Sigmoid colon (tissue), 7 donors: ENCODE measurements at places on chromosomes 3 and 15.

DNA sequence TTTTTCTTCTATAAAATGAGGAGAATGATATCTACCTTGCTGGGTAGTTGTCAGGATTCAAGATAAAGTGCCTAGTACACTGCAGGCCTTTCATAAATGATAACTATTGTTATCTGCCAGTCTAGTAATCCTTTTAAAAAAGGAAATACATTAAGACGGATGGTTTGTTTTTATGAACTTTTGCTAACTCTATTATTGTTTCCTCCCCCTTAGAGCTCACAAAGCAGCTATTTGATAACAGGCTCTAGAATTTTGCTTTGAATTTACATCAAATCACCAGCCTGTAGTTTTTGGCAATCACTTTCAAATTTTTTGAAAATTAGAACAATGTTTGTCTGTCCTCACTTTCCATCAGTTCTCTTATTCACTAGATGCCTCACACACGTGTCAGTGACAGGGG is 39.8 kb downstream of the BLM start:
- H3K27ac ChIP-seq, result no peak overlapping the region
- H3K36me3 ChIP-seq, result no peaks in the 10 kb centered on the region
- DNase-seq, result no peak
- no peaks in the 10 kb centered on the region for H3K27me3 ChIP-seq

GRCh38 chr3:193498215-193498614 is 56.5 kb downstream of the ATP13A4 start:
- H3K36me3 ChIP-seq, result no peaks in the 10 kb centered on the region
- no peak overlapping the region for H3K27ac ChIP-seq
- no peaks in the 10 kb centered on the region for H3K27me3 ChIP-seq
- no peak overlapping the region for H3K4me3 ChIP-seq
- H3K4me1 ChIP-seq, result no peaks in the 10 kb centered on the region

- no peak overlapping the region for H3K27ac ChIP-seq
- no peak overlapping the region for H3K4me3 ChIP-seq
- H3K36me3 ChIP-seq, result no peaks in the 10 kb centered on the region
- no peak for DNase-seq
- H3K27me3 ChIP-seq, result no peaks in the 10 kb centered on the region
Measured at GRCh38 chr3:194489736-194490612, 3.2 kb upstream of the ATP13A3 start.

DNA sequence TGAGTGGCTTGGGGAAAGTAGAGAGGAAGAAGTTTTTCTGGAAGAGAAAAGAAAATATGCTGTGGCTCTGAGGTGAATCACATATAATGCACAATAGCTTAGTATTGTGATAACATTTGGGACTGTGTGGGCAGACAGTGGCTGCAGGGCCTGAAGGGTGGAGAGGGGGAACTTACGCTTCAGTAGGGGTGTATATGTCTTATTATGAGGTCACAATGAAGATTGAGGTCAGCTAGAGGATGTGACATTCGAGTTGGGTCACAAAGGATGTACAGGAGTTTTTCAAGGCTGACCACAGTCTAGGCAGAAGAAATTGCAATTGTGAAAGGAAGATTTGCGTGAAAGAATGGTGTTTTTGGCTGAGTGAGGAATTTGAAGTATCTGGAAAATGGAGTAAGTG is 414.8 kb downstream of the LPP start:
- H3K4me1 ChIP-seq, result no peaks in the 10 kb centered on the region
- no peak overlapping the region for H3K27ac ChIP-seq
- H3K4me3 ChIP-seq, result no peak overlapping the region
- no peak for DNase-seq
- H3K36me3 ChIP-seq, result no peaks in the 10 kb centered on the region

DNA sequence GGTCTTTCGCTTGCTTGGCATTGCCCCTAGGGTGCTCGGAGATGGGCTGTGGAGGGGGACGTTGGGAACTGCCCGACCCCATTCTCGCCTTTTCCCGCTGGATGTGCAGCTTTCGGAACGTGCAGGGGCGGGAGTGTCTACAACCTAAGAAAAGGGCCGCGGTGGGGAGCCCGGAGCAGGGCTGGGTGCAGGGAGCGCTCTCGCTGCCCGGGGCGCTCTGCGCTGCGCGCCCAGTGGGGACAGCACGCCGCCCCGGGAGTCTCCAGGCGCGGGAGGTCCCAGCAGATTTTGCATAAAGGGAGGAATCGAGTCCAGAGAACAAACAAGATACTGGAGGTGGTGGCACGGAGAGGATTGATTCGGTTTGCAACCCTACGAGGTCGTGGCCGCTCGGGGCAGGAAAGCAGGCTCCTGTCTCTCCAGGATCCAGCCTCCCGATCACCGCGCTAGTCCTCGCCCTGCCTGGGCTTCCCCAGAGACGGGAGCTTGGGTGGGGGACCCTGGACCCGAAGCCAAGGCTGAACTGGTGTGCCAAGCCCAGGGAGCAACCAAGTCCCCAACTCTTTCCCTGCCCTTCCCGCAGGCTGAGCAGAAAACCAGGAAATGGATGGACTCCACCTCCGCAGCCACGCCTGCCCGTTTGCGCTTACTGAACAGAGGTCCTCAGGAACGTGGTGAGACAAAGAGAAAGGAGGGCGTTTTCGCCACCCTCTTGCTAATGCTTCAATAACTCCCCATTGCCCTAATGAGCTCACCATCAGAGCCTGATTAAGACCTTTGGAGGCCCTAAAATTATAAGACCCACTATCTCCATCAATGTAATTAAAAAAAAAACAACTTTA is 59.7 kb downstream of the NOX5 start:
- H3K4me3 ChIP-seq, result peak overlapping the region; percentile 20
- peaks cover 2% of the 10 kb centered on the region for H3K27me3 ChIP-seq
- peaks cover 15% of the 10 kb centered on the region for H3K4me1 ChIP-seq
- peak; percentile 69 for DNase-seq
- no peak overlapping the region for H3K27ac ChIP-seq

DNA sequence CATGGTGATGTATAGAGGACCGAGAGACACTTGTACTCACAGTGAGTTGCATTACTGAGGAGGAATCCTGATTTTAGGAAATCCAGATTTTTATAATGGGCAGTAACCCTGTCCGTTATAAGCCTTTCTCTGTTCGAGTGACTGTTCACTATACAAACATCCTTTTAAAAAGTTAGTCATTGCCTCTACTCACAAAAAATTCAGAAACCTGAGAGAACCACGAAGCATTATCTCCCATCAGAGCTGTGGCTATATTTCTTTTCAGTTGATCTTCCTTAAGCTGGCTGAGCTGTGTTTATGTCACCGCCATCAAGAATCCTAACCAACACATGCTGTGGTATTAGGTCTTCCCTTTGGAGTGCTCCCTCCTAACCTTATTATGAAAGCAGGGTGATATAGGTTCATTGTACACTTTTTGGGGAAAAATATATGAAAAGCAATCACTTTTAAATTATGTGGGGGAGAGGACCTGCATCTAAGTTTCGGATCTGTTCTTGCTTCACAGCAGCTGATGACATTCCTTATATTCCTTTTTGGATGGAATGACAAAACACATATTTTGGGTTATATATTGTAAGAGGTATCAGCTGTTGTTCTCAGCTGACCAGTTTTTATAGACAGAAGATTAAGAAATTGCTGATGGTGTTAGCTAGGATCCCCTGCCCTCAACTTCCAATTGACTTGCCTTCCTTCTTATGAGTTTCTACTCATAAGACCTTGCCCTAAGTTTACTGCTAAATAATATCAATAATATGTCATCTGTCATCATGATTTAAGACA is 465.9 kb upstream of the RASGRP1 start:
- H3K4me3 ChIP-seq, result no peak overlapping the region
- H3K27me3 ChIP-seq, result no peaks in the 10 kb centered on the region
- H3K36me3 ChIP-seq, result no peaks in the 10 kb centered on the region

- H3K36me3 ChIP-seq, result no peaks in the 10 kb centered on the region
- DNase-seq, result no peak
- no peak overlapping the region for H3K27ac ChIP-seq
Measured at GRCh38 chr15:92112711-92113110, 259.2 kb downstream of the SLCO3A1 start.

GRCh38 chr3:58102976-58103451 is 94.8 kb downstream of the FLNB start:
- peaks cover 10% of the 10 kb centered on the region for H3K36me3 ChIP-seq
- H3K27ac ChIP-seq, result peak overlapping the region; percentile 79
- H3K4me1 ChIP-seq, result peaks cover 33% of the 10 kb centered on the region
- no peak overlapping the region for H3K4me3 ChIP-seq

- no peaks in the 10 kb centered on the region for H3K27me3 ChIP-seq
- no peaks in the 10 kb centered on the region for H3K4me1 ChIP-seq
- no peaks in the 10 kb centered on the region for H3K36me3 ChIP-seq
Measured at GRCh38 chr3:130820976-130821375, 72.9 kb upstream of the ATP2C1 start.

DNA sequence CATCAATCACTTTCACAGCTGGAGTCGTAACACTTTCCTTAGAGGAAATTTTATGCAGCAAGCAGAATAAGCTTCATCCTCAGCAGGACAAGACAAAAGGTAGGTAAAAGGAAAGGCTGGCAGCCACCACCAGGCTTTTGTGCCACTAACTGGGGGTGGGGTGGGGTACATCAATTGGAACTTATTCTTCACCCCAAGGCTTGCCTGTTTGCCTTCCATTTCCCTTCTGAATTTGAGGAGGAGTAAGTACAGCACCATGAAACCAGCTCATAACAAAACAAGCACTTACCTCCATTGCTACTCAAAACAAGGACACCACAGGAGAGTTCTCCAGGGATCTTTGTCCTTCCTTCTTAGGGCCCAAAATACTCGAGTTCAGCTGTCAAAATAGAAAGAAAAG is 296.8 kb downstream of the ARRDC4 start:
- DNase-seq, result no peak
- no peak overlapping the region for H3K4me3 ChIP-seq
- no peak overlapping the region for H3K27ac ChIP-seq
- H3K27me3 ChIP-seq, result no peaks in the 10 kb centered on the region

- no peak overlapping the region for H3K27ac ChIP-seq
- DNase-seq, result peak; percentile 58
- H3K27me3 ChIP-seq, result peaks cover 11% of the 10 kb centered on the region
Measured at GRCh38 chr3:46705751-46706552, 4.8 kb downstream of the TMIE start.

GRCh38 chr3:185052631-185053030 is 100.2 kb downstream of the C3orf70 start:
- H3K27ac ChIP-seq, result no peak overlapping the region
- H3K4me1 ChIP-seq, result no peaks in the 10 kb centered on the region
- no peak for DNase-seq
- no peak overlapping the region for H3K4me3 ChIP-seq
- peaks cover 69% of the 10 kb centered on the region for H3K36me3 ChIP-seq
- H3K27me3 ChIP-seq, result no peaks in the 10 kb centered on the region

DNA sequence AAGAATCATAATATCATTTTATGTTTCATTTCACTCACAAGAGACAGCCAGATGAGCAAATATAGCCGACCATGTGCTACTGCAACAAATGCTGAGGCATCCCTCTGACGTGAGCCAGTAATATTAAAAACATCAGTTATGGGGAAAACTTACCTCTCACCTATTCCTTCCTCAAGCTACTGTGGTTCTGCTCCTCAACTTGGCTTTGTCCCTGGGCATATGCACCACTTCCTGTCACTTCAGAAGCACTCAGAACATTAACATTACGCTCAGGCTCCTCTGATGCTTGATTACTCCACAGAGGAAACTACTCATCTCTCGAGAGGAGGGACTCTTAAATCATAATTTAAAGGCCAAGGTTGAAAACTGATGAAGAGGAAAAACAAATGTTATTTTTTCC is 457.0 kb upstream of the ALCAM start:
- no peaks in the 10 kb centered on the region for H3K36me3 ChIP-seq
- H3K27ac ChIP-seq, result no peak overlapping the region
- no peak for DNase-seq
- H3K4me1 ChIP-seq, result no peaks in the 10 kb centered on the region
- no peaks in the 10 kb centered on the region for H3K27me3 ChIP-seq

DNA sequence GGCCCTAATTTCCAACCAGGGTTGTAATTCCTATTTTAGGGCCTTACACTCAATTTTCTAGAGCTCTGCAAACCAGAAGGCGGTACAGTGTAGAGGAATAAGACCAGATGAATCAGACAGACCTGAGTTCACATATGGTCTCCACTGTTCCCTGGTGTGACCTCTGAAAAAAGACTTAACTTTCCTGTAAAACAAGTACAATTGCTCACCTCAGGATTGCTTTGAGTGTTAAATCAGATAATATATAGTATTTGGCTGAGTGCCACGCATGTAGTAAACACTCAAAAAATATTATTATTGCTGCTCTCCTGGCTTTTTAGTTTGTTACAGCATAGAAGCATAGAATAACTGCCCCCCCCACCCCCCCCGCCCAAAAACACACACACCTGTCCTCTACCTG is 51.0 kb upstream of the STT3B start:
- H3K36me3 ChIP-seq, result no peaks in the 10 kb centered on the region
- no peak overlapping the region for H3K4me3 ChIP-seq
- no peak overlapping the region for H3K27ac ChIP-seq

- no peak overlapping the region for H3K27ac ChIP-seq
- DNase-seq, result no peak
- H3K27me3 ChIP-seq, result no peaks in the 10 kb centered on the region
Measured at GRCh38 chr15:50744601-50745000, 20.9 kb downstream of the SPPL2A start.

- no peaks in the 10 kb centered on the region for H3K36me3 ChIP-seq
- DNase-seq, result no peak
- peaks cover 4% of the 10 kb centered on the region for H3K4me1 ChIP-seq
Measured at GRCh38 chr15:57321973-57322601, 54.2 kb upstream of the CGNL1 start.

DNA sequence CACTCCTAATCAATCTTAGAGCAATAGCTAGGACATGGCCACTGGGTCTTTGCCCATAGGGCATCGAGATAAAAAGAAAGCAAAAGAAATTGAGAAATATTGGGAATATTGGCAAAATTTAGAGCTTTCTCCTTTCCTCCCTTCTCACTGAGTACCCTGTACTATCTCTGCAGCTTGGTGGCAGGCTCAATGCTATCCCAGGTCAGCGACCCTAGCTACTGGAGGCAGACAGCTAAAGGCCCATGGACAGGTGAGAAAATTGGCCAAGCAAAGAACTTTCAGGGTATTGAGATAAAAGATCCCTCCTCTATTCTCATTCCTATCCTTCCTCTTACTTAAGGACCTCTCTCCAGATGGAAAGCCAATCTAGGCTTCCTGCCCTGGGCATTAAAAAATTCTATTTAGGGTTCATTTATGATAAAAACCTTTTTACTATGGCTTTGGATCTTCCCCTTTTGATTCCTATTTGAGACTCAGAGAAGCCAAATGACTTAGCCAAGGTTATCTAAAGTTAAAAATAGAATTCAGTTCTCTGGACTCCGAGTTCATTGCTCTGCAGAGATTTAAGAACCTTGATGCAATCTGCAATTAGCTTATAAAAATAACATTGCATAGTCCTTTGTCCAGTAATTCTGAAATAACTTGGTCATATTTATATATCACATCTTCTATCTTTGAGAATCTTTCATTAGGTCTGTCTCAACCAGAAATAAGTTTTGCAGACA is 75.4 kb downstream of the THRB start:
- DNase-seq, result no peak
- H3K4me1 ChIP-seq, result no peaks in the 10 kb centered on the region
- H3K4me3 ChIP-seq, result no peak overlapping the region
- no peak overlapping the region for H3K27ac ChIP-seq

GRCh38 chr3:142057331-142057725 is 92.0 kb downstream of the TFDP2 start:
- H3K27ac ChIP-seq, result no peak overlapping the region
- no peak overlapping the region for H3K4me3 ChIP-seq
- no peaks in the 10 kb centered on the region for H3K27me3 ChIP-seq
- no peak for DNase-seq
- no peaks in the 10 kb centered on the region for H3K36me3 ChIP-seq

GRCh38 chr3:56321383-56321782 is 146.9 kb downstream of the ERC2 start:
- H3K27me3 ChIP-seq, result no peaks in the 10 kb centered on the region
- no peak for DNase-seq
- no peak overlapping the region for H3K4me3 ChIP-seq
- no peaks in the 10 kb centered on the region for H3K36me3 ChIP-seq
